ENCODE measurements at places on chromosomes 4 and X.

DNA sequence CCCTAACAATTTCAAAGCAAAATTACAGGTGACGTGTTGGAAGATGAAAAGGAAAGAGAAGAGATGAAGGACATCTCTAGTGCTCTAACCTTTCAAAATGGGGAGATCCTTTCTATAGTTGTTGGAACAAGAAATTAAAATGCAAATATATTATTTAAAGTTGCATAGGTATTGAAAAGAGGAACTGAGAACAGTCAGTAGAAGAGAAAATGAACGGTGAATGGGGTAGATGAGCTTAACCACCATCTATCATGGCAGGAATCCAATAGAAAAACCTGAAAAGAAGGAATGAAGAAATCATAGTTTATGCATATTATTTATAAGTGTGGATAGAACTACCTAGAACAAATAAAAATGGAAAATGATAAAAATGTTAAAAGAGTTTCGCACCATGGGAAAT, 42.0 kb downstream of the ANXA5 start:
- no peak for DNase-seq

DNA sequence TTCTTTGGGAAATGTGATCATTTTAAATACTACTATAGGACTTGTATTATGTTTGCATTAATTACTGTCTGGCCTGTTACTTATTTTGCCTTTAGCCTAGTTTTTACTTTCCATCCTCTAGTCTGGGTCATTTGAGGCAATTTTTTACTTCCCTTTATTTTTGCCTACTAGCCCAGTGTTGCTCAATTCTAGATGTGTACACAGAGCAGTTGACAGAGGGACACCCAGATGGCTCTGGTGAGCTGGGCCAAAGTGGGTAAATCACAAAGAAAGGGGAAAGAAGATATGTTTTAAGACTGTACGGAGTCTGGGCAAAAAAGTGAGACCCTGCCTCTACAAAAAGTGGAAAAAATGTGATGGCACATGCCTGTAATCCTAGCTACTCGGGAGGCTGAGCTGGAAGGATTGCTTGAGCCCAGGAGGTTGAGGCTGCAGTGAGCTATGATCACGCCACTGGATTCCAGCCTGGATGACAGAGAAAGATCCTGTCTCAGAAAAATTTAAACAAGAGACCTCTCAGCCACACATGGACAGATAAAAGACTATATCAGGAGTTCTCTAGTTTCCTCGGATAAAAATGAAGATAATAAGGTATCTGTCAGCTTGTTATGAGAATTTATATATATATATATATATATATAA, 35.7 kb downstream of the APOO start:
- no peak for DNase-seq

- no peak for DNase-seq
Observed at GRCh38 chr4:142156256-142156655, 519.9 kb downstream of the IL15 start.

DNA sequence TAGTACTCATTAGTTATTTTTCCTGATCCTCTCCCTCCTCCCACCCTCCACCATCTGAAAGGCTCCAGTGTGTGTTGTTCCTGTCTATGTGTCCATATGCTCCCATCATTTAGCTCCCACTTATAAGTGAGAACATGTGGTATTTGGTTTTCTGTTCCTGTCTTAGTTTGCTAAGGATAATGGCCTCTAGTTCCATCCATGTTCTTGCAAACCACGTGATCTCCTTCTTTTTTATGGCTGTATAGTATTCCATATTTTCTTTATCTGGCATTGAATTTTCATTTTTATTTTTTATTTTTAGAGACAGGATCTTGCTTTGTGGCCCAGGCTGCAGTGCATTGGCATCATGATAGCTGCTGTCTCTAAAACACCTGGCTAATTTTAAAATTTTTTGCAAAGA, 11.9 kb upstream of the UBE2K start:
- DNase-seq = no peak

GRCh38 chr4:59570860-59571476, 1629.2 kb upstream of the ADGRL3 start:
- no peak for DNase-seq

- no peak for DNase-seq
Observed at GRCh38 chr4:61380865-61381264, 180.7 kb downstream of the ADGRL3 start.

- no peak for DNase-seq
Observed at GRCh38 chr4:1980561-1981041, 28.2 kb downstream of the NELFA start.

DNA sequence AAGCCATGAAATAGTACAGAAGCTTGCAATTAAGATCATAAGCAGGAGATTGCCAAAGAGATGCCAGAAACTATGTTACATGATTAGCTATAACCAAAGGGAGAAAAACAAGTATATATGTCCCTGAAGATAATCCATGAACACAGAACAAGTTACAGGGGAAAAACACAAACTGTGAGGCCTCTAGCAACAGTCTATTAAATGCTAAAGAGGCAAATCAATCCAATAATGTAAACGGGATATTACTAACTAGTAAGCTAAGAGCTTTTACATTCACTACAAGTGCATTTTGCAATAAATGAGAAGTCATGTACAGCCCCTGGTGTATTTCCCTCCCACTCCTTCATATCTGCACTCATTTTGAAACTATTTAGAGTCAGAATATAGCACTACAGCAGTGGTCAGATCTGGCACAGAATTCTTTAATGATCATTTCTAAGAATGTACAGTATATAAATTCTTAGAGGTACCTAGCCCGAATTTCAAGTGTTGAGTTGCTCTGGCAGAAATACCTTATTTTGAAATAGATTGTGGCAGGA, 449.8 kb upstream of the SMIM31 start:
- DNase-seq = no peak

- DNase-seq = peak; percentile 23
Observed at GRCh38 chr4:128863312-128864075, 54.0 kb downstream of the JADE1 start.

GRCh38 chr4:94244829-94245185, 37.1 kb downstream of the SMARCAD1 start:
- no peak for DNase-seq

DNA sequence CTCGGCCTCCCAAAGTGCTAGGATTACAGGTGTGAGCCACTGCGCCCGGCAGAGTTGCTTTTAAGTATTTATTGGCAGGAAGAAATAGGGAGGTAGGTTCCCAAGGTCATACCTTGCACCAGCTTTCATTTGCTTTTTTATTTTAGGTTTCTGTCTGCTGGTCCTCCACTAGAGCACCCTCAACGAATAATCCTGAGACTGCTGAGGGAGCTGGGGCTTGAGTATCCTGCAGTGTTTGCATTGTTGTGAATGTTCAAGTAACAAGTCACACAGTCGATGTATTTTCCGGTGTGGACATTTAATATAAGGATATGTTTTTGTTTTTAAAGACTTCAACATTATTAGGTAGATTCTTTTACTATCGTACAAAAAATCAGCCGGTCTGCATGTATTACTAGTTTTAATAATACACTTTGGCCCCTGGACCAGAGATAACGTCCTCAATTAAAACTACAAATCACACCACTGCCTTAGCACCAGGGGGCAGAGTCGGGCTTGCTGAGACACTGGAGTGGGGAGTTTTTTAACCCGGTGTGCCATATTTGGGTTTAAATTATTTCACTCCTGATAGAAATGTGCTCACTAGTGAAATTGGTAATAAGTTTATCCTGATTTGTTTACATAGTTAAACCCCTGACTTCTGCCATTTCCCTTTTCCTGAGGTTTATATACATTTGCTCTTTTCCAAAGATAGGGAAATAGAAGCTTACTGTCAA, 11.6 kb downstream of the SMIM20 start:
- peak; percentile 14 for DNase-seq

GRCh38 chrX:64093761-64094160, 111.7 kb downstream of the AMER1 start:
- no peak for DNase-seq

All from stimulated activated CD8-positive, alpha-beta memory T cell treated with anti-CD3 and anti-CD28 coated beads, Interleukin-2, amount 100 ng/mL, for 48 hours (primary cell).